ENCODE measurements at places on chromosomes 2 and 18.

DNA sequence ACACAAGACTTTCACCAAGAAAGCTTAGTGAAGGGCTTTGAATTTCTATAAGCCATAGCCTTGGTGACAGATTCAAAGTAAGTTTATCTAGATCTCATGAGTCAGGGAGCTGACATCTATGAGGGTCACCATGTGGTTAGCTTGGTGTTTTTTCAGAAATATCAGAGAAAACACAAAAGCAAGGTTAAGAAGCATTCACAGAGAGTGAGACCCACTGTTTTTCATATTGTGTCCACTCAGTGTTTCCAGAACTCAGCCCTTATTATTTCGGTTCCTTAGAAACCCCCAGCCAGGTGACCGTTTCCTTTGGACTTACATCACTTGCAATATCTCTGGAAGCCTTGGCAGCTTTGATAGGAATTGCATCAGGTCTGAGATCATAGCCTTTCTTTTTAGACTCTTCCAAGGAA, 76.6 kb downstream of the NEB start:
- DNase-seq, result no peak

- no peak for DNase-seq
These were observed 39.1 kb downstream of the RMC1 start for GRCh38 chr18:23542461-23542860.

GRCh38 chr2:21804151-21804550, 680.4 kb downstream of the TDRD15 start:
- no peak for DNase-seq

GRCh38 chr2:20050646-20051531, 539 bp downstream of the LAPTM4A start:
- no peak for DNase-seq

- DNase-seq, result no peak
These were observed 1.9 kb downstream of the CCDC68 start for GRCh38 chr18:54957296-54957832.

GRCh38 chr2:74893332-74893731, 59.4 kb downstream of the HK2 start:
- DNase-seq, result no peak

GRCh38 chr2:233976690-233977294, 59.6 kb downstream of the TRPM8 start:
- no peak for DNase-seq

GRCh38 chr2:120871016-120871635, 135.5 kb downstream of the GLI2 start:
- no peak for DNase-seq

DNA sequence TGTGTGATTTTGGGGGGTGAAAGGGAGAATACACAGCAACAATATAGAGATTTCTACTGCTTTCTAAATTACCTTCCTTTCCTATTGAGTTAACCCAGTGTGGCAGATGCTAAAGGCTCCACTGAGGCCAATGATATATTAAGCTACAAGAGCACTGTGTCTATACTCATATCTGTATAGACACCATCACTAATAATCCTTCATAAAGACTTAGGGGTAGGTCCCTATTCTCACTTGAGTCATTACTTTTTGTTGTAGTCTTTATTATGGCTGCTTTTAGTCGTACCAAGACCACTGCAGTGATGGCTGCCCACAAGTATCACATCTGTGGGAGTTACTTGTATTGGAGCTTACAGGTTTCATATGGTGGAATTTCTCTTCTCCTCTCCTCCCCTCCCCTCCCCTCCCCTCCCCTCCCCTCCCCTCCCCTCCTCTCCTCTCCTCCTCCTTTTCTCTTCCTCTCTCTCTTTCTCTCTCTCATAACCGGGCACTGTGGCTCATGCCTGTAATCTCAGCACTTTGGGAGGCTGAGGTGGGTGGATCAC, 637.6 kb downstream of the ADCYAP1 start:
- no peak for DNase-seq

GRCh38 chr2:173119069-173119807, 43.6 kb downstream of the MAP3K20 start:
- no peak for DNase-seq

DNA sequence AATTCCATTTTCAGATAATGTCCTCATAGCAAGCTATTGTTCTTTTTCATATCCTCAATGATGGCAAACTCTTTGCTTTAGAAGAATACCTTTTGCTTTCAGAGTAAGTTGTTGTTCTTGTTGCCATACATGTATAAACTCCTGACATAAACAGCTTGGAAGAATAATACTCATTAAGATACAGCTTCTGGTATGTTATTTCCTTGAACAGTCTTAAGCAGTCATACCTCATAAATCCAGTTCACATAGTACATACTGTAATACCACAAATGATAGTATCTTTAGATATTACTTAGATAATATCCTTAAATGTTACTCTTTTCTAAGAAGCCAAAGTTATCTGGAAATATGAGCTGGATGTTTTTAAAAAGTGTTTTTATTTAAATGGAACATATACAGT, 23.2 kb downstream of the METTL8 start:
- DNase-seq, result no peak

- no peak for DNase-seq
These were observed 1668.2 kb upstream of the SLC39A10 start for GRCh38 chr2:193988784-193989183.

DNA sequence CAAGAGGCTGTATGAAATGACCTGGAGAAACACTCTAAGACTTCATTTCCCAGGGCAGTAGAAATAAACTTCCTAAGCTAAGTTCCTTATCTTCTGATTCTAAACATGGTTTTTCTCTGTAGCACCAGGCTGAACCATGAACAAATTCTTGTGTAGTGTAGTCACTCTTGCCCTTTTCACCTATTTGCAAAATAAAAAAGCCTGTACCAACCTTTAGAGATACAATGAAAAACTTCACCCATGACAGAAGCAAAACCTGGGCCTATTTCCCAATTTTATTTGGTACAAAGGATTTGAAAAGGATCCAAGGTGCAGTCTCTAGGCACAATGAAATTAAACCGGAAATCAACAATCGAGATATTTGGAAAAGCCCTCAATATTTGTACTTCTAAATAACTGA, 43.6 kb downstream of the POLR1A start:
- no peak for DNase-seq

GRCh38 chr2:191847764-191848163, 876 bp upstream of the CAVIN2 start:
- DNase-seq, result no peak

- no peak for DNase-seq
These were observed 49.0 kb upstream of the TMEM87B start for GRCh38 chr2:112006076-112006410.

DNA sequence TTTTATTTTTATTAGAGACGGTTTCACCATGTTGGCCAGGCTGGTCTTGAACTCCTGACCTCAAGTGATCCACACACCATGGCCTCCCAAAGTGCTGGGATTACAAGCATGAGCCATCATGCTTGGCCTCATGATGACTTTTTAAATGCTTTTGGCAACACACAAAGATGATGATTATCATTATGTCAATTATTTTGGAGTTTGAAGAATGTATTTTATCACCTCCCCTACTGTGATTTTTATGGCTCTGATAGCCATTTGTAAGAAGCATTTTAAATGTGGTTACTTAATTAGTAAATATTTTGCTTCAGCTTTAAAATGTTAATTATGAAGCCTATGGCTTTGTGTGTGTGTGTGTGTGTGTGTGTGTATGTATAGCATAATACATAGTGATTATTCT, 45.1 kb upstream of the RAB27B start:
- DNase-seq, result no peak

DNA sequence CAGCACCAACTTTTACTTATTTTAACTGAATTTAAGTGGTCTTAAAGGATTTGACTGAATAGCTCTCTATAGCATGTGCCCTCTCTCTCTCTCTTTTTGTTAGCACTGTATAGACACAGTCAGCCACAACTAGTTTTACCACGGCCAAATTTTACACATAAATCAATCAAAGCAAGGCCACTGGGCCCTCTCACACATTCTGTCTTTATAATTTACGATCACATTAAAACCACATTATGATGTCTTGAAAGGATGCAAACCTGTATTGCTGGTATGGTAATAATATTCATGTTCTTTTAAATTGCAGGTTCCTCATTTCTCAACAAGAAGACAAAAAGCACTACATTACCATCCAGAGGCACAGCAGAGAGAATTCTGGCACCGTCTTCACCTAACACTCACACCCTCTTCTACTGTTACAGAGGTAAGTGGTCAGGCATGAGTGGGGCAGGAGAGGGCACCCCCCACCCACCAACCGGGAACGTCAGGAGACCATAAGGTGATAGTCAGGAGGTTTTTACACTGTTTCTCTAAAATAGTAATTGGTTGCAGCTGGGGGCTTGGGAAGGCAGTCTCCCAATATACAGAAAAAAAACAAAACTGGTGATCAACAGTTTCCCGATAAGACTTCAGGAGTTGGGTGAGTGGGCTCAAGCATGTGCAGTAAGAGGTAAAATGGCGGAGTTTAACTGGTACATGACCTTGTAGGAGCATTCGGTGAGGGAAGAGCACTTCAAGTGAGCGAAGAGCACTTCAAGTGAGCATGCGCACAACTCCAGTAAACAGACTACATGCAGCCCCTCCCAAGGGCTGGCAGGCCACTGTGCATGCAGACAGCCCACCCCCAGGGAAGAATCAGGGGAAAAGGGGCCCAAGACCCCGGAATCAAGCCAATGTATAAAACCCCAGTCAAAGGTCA, 296.7 kb downstream of the PIEZO2 start:
- no peak for DNase-seq

DNA sequence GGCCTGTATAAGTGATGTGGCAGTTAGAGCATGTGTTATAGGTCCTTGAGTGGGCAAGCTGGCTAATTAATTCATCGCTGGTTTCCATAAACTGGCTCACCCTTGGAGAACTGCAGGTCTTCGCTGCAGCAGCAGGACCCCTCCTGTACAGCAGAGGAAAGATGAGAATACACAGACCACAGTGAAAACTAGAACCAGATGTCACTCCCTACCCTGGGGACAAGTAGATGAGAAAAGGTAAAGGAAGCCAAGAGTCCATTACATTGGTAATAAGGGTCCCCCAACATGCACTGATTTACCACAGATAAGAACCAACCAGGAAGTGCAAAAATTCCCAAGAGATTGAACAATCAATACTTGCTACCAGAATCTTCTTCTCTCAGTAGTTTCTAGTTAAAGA, 415.6 kb upstream of the LYPD1 start:
- no peak for DNase-seq

GRCh38 chr18:28802546-28802945, 625.6 kb upstream of the CDH2 start:
- no peak for DNase-seq
